ENCODE measurements at places on chromosomes 12 and 14. TPM values are rescaled to one million over a fixed set of nuclear protein-coding genes. Genes with fewer than 3 reads are reported as not detected.

DNA sequence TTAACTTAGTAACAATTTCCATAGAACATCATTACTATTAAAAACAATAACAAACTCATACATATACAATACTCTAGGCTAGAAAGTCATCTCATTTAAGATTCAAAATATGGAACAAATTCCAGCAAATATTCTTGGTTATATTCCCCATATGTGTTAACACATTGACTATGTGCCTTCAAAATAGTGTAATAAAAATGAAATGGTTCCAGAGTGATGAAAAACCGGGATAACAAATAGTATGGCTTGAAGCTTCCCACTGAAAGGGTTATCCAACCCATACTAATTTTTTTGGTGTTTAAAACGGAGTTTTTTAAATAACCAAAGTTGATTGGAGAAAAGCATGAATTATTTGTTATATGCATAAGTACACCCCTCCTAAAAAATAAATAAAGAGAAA, 5.3 kb downstream of the LRIG3 start:
- DNase-seq: no peak

Gene AGAP2
- under 0.01 TPM for total RNA-seq

DNA sequence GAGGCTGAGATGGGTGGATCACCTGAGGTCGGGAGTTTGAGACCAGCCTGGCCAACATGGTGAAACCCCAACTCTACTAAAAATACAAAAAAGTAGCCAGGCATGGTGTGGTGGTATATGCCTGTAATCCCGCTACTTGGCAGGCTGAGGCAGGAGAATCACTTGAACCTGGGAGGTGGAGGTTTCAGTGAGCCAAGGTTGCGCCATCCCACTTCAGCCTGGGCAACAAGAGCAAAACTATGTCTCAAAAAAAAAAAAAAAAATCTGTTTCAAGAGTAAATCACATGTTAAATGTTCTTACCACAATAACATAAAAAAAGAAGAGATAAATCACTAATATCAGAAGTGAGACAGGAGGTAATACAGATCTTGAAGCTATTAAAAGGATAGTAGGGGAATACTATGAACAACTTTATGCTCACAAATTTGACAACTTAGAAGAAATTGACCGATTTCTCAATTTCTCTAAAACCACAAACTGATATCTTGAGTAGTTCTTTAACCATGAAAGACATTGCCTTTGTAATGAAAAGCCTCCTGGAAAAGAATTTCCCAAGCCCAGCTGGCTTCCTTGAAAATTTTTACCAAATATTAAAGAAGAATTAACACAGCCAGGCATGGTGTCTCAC, 37.7 kb downstream of the TAOK3 start:
- DNase-seq: no peak

Gene XRCC3
- total RNA-seq: 20.3 TPM

GRCh38 chr14:102622262-102622885, 29.9 kb downstream of the RCOR1 start:
- no peak for DNase-seq

Gene MYF5
- not detected for total RNA-seq

DNA sequence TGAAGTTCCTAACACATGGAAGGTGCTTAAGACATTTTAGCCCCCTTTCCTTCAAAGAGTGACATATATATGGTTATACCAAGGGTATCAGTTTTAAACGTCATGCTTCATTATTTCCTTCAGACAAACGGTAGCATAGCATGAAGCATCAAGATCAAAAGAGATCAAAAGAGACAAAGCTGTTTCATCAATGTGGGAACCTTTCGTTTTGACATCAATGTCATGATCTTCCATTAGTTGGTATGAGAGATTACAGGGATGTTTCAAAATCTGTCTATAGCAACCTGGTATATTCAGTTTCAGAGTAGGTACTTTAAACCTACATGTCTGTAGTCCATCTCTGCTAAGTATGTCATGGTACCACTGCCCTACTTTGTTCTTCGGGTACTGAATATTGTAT, 28.3 kb downstream of the PUS7L start:
- DNase-seq: no peak

DNA sequence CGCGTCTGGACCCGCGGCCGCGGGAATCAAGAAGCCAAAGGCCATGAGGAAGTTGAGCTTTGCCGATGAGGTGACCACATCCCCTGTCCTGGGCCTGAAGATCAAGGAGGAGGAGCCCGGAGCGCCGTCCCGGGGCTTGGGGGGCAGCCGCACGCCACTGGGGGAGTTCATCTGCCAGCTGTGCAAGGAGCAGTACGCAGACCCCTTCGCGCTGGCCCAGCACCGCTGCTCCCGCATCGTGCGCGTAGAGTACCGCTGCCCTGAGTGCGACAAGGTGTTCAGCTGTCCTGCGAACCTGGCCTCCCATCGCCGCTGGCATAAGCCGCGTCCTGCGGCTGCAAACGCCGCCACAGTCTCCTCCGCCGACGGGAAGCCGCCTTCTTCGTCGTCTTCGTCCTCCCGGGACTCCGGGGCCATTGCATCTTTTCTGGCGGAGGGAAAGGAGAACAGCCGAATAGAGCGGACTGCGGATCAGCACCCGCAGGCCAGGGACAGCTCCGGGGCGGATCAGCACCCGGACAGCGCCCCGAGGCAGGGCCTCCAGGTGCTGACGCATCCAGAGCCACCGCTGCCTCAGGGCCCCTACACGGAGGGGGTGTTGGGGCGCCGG, 1.0 kb downstream of the INSM2 start:
- peak; percentile 80 for DNase-seq

Gene PAX9
- total RNA-seq: not detected

DNA sequence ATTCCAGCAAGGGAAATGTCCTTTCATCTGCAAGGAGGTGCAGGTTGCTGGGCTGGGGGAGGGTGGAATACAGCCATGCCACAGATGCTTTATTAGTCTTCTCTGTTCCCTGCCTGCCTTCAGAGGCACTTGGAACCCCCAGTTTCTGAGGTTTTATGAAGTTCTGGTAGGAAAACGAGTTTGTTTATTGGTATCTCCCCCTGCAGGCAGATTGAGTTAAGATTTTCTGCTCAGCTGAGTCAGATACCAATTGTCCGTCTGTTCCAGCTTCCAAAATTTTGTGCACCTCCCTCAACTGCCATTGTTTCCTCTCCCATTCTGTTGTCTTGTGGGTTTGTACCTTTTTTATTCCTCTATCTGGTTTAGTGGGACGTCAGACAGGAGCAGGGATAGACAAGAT, 155.6 kb downstream of the ETV6 start:
- DNase-seq: peak; percentile 20

Gene SRP54
- total RNA-seq: 90.8 TPM

DNA sequence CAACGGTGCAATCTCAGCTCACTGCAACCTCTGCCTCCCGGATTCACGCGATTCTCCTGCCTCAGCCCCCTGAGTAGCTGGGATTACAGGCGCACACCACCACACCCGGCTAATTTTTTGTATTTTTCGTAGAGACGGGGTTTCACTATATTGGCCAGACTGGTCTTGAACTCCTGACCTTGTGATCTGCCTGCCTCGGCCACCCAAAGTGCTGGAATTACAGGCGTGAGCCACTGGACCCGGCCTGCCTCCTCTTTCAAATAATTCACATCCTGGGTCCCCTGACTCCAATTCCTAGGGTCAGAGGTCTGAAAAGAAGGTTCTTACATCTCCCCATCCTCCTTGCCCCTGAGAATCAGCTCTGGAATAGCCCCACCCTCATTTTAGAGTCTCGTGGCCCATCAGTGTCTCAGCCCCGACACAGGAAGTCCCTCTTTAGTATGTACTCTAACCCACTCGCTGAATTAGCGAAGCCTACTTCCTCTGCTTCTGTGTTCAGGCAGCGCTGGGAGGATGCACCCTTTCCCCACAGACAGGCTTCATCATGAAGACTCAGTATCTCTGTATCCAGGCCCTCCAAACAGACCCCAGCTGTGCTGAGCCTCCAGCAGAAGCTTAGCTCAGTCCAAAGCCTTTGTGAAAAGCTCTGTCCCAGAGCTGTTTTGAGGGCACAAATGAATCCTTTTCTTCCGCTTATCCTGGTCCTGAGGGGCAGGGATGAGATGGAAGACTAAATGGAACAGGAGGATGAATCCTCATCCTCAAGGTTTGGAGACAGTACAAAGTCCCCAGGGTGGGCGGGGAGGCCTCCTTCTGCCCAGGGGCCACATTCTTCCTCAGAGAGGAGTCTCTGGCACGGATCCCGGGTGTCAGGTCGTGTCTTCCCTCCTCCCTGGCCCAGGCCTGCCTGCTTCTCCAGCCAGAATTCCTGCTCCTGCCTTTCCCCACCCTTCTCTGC, 3.5 kb downstream of the LPAR5 start:
- no peak for DNase-seq

DNA sequence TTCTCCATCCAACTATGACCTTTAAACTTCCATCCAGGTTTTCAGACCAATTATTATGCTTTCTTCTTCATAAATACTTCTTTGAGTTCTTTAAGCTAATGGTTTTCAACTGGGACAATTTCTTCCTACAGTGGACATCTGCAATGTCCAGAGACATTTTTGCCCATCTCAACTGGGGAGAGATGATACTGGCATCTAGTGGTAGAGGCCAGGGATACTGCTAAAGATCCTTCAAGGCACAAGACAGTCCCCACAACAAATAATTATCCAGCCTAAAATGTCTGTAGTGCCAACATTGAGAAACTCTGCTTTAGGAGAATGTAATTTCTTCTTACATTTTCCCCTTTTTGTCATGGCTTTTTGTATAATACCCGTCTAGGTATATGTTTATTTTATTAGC, 10.6 kb downstream of the TRHDE start:
- peak; percentile 34 for DNase-seq

GRCh38 chr14:80519002-80519401, 307.7 kb upstream of the DIO2 start:
- DNase-seq: no peak

Gene AP5M1
- 25.7 TPM for total RNA-seq

Gene PKP2
- 0.13 TPM for total RNA-seq

DNA sequence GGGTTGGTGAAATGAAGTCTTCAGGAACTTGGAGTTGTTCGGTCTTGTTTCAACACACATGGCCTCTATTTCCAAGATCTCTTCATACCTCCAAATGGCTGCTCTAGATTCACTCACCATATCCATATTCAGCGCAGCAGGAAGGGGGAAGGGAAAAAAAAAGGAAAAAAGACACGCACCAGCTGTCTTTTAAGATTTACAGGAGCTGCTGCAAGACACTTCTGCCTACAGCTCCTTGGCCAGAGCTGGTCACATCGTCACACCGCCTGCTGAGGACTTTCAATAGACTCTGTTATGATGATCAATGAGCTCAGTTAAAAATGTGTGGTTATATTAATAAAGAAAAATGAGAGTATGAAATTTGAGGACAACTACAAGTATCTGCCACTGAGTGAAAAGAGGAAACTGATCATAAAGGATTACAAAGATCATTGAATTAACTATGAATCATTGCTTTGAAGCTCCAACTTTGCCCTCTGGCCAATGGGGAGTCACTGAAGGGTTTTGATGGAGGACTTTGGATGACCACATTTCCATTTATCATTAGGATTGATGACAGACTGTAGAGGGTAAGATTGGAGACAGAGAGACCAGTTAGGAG, 182.1 kb upstream of the HMGA2 start:
- DNase-seq: no peak

GRCh38 chr12:114063435-114063834, 97.3 kb upstream of the RBM19 start:
- DNase-seq: no peak

- no peak for DNase-seq
Observed at GRCh38 chr14:101858791-101859537, 97.5 kb downstream of the PPP2R5C start.

- peak; percentile 2 for DNase-seq
Observed at GRCh38 chr12:20127413-20127812, 240.9 kb upstream of the PDE3A start.

DNA sequence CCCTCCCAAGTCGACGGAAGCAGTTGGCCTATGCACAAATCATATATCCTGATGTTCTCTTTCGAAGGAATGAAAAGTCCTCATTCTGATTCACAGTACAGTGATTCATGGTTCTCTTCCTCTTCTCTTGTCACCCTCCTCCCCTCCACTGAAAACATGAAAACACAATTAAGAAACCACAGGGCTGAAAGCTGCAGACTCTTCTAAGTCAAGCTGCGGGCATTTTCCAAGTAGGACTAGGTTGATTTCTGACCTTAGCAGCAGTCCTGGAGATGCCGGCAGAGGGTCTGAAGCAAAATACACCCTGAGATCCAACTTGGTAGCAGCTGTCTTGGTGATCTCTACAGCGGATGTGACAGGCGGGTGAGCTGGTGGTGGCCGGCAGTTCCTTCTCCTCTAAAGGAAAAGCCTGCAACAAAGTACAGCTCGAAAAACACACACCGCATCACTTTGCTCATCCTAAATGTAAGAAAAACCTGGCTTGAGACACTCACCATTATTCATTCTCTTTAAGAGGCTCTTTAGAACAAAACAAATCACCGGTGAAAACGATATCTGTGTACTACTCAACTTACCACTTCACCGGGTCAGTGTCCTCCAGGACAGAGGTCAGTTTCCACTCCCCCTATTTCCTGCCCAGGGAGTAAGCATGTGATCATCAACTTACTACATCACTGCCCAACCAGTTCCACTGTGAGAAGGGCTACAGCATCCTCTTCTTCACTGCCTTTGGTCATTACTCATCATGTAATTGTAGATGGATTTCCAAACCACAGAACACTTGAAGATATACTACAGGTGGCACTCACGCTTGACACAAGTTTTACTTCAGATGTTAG, 6.0 kb downstream of the TMCC3 start:
- peak; percentile 75 for DNase-seq

DNA sequence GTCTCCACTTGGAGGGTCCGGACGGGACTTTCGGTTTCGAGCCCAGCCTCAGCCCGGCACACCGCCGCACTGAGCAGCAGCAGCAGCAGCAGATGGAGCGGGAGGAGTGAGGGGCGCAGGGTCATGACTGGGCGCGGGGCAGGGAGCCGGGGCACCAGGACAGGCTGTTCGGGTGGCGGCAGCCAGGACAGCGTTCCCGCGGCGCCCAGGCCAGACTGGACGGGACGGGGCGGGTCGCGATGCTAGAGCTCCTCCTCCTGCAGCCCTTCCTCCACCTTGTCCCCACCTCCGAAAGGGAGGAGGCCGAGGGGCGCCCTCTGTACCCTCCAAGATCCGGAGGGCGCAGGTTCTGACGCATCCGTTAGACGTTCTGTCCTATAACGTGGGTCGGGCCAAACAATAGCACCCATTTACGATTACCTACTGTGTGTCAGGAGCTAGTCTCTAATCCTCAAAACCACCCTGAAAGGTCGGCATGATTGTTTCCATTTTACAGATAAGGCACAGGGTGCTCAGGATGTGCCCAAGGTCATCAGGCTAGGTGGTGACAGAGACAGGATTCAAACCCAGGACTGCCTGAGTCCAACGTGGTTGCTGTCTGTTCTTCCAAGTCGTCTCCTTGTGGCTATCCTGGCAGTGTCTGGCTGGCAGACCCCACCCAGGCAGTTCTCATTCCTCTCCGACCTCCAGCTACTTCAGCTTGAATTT, at the start of gene FKBP11:
Gene FKBP11 (minus strand): TSS at position 189 of the 708 bp plus-strand sequence. CDS start 64 bp downstream, at position 125.
- peak; percentile 84 for DNase-seq

DNA sequence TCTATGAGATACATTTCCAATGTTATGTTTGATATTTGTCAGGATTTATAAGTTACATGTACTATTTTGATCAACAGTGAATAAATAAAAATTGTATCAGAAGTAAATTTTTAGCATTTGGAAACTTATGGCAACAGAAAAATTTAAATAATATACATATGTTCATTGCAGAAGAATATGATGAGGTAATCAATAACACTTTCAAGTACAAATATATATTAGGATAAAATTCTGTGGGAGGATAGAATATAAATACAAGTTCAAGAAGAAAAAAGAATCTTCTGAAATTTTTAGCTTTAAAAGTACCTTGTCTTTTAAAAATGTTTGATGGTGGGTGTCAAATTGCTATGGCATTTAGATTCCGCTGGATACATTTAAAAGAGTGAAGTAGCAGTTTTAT, 102.8 kb upstream of the MUCL1 start:
- no peak for DNase-seq

GRCh38 chr12:2691345-2692071, 103.3 kb upstream of the FKBP4 start:
- no peak for DNase-seq
